H9 (cell line): ENCODE measurements at places on chromosomes 11 and 22.

DNA sequence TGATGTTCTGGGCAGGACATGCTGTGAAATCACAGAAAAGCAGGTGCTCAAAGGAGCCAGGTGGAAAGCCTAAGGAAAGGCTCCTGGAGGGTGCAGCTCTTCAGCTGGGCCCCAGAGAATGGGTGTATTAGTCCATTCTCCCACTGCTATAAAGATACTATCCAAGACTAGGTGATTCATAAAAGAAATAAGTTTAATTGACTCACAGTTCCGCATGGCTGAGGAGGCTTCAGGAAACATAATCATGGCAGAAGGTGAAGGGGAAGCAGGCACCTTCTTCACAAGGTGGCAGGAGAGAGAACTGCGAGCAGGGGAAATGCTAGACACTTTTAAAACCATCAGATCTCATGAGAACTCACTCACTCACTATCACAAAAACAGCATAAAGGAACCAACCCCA, 43.1 kb upstream of the DEUP1 start:
- no peak for DNase-seq

DNA sequence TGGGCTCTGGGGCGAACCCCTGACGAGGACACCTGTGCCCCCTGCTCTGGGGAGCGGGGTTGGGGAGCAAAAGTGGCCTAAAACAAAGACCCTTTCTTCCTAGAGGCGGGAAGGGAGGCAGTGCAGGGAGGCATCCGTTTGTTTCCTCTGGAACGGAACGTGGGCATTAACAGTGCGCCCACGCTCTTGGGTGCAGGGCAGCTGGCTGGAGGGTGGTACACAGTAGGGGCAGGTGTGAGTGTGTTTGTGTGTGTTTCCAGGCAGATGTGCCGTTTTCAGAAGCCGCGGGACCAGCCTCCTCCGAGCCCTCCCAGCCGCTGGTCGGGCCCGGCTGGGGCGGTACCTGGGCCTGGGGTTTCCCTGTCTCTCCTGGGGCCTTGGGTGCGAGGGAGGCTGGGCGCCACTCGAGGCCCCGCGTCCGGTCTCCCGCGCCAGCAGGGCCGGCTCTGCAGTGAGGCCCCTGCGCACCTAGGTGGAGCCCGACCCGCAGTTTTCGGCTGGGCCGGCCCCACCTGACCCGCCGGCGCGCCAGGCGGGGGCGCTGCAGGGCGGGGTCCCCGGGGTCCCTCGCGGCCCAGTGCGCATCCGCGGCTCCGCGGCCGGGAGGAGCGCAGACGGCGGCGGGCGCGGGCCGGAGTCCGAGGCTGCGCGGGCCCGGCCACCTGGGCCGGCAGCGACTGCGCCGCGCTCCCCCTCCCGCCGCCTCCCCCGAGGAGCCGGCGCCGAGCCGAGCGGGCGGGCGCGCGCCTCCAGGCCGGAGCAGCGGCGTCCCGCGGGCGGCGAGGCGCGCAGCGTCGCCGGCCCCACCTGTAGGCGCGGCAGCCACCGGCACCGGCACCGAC, 1252.7 kb downstream of the BRD1 start:
- peak; percentile 82 for DNase-seq

DNA sequence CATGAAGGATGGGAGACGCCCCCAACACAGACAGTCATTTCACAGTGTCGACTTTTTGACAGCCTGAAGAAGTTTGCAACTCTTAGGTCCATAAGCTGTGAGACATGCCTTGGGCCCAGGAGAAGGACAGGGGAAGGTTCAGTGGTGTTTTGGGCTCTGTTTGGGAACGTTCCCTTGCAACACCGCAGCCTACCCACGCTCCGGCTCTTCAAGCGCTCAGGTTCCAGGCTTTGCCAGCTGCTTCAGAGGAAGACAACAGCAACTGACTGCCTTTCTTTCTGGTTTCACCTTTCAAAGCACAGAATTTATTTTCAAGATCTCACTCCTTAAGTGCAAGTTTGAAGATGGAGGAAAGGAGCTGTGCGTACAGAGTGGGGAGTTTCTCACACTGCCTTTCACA, 575.8 kb upstream of the B3GAT1 start:
- no peak for DNase-seq

GRCh38 chr22:41482319-41482935, 13.5 kb downstream of the ACO2 start:
- no peak for DNase-seq

DNA sequence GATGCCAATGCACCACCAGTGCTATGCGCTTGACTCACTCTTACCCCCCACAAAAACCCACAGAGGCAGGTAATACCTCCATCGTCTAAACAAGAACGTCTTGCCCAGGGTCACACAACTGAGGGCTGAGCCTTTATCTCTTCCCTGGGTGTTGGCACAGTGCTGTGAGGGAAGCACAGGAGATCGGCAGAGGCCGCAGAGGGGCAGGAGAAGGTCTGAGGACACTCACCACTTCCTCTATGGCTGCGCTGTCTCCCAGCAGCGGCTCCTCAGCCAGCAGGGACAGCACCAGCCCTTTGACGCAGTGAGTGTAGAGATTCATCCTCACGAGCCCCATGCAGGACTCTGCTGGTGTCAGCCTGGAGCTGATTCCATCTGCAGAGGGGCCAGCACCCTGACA, 19.9 kb downstream of the HPS4 start:
- DNase-seq, result no peak

- DNase-seq, result no peak
These were observed 4.1 kb downstream of the PANX2 start for GRCh38 chr22:50174382-50175190.

DNA sequence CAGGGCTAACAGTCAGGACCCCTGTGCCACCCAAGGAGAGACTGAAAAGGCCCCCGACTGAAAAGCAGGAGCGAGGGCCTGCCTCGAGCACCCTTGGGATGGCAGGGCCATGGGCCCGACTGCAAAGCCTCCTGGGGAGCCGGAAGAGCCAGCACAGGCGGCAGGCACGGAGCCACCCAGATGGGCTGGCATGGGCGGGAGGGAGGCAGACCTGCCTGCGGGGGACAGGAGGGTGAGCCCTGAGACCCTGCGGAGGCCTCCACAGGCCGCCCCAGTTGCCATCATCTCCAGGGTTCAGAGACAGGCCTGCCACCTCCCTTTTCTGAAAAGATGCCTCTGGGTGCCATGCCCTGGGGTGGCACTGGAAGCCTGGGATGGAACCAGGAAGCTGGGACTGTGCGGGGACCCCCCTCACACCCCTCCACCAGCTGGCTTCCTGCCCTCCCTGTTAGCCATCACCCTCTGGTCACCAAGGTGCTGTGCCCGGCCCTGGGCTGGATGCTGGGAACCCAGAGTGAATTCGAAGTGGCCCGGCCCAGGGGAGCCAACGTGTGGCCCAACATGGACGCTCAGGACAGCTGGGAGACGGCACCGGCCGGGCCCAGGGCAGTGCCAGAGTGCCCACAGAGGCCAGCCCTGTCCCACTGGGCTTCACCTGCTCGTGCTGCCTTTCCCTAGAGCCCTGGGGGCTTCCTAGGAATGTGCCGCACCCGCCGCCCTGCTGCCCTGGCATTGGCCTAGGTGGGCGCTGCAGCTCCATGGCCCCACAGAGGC, 13.8 kb downstream of the TSPAN32 start:
- no peak for DNase-seq

- DNase-seq, result no peak
These were observed 18.9 kb upstream of the PISD start for GRCh38 chr22:31680861-31681341.

- no peak for DNase-seq
These were observed 11.5 kb upstream of the NEAT1 start for GRCh38 chr11:65410936-65411680.

- no peak for DNase-seq
These were observed 847.2 kb downstream of the TBC1D22A start for GRCh38 chr22:47609653-47610052.

DNA sequence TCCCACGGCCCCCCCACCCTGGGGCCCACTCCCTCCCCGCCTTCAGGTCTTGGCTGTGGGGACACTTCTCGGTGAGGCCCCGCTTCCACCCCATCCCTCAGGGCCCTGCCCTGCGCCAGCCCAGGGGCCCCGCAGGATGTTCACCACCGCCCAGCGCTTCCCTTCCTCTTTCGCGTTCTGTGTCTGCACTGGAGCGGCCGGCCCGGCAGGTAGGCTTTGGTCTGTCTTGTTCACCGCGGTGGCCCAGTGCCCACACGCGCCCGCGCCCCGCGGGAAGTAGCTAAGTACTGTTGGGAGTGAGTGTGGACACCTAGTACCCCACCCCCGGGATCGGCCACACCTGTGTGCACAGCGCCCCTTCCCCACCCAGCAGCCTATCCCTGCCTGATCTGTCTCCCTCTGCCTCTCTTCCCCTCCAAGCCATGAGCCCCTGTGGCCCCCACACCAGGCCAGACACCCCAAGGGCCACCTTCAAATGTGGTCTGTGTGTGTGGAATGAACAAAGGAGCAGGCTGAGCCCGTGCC, 85.4 kb downstream of the WNT7B start:
- DNase-seq, result no peak

DNA sequence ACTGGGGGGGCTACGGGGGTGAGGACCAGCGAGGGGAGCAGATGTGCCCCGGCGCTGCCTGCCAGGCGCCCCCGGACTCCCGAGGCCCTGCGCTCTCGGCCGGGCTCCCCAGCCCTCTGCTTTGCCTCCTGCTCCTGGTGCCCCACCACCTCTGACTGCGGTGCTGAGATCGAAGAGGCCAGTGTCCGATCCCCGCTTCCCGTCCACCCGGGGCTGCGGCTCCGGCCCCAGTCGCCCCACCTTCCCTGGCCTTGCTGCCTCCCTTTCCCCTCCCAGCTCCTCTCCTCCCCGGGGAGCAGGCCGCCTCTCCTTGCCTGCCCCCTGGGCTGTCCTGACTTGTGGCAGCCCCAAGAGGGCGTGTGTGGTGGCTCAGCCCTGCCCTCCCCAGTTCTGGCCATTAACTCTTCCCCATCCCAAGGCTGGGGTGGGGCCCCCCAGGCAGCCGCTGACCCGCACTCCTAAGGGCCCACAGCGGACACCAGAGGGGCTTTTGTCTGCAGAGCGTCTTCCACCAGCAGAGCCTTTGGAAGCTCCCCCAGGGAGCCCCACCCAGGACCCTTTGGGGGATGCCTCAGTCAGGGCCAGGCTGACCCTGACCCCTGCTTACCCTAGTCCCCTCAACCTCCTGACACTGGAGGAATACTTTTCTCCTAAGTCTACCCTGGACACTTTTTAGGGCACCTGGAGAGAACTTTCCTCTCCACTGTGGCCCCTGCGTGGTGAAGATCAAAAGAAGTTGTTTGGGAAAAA, 16.6 kb downstream of the RTN4RL2 start:
- peak; percentile 64 for DNase-seq

DNA sequence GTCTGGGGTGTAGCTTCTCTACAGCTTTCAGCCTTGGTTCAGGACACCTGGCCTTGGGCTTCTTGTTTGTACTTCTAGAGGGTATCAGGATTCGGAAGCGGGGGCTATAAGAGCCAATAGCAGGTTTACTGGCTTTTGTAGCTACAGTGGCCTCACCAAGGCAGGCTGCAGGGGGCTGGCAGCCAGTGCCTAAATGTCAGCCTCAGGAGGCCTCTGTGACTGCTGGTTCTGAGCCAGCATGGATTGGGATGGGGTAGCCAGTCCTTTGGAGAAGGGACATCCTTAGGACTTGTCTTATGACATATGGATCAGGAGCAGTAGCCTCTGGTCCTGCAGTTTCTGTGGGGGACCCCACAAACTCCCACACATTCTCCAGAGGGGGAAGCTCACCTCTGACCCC, 29.9 kb downstream of the EIF3F start:
- DNase-seq, result peak; percentile 17

- no peak for DNase-seq
These were observed 477.6 kb downstream of the SOX6 start for GRCh38 chr11:15878756-15879155.

DNA sequence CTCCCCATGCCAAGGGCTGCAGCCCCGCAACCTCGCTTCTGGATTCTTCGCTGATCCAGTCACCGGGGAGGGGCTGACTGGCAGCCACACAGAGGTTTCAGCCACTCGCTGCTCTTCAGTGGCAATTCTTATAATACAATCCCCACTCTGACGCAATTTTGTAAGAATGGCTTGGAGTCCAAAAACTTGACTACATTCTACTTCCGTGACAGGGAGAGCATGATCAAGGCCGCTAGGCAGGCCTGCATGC, 14.9 kb downstream of the PPM1F start:
- DNase-seq, result no peak

- DNase-seq, result no peak
These were observed 592 bp downstream of the EEF1G start for GRCh38 chr11:62573006-62573591.

- DNase-seq, result no peak
These were observed 25.6 kb upstream of the RRM1 start for GRCh38 chr11:4068962-4069361.

- no peak for DNase-seq
These were observed 30.7 kb downstream of the SPATA19 start for GRCh38 chr11:133814588-133815100.

GRCh38 chr11:76206327-76207081, at the start of gene WNT11:
Gene WNT11, minus strand, starts transcription at chr11:76206502. Its CDS starts 95 bp downstream, at chr11:76206407.
- peak; percentile 69 for DNase-seq

GRCh38 chr22:20291249-20291586, 23.1 kb upstream of the RTN4R start:
- no peak for DNase-seq

DNA sequence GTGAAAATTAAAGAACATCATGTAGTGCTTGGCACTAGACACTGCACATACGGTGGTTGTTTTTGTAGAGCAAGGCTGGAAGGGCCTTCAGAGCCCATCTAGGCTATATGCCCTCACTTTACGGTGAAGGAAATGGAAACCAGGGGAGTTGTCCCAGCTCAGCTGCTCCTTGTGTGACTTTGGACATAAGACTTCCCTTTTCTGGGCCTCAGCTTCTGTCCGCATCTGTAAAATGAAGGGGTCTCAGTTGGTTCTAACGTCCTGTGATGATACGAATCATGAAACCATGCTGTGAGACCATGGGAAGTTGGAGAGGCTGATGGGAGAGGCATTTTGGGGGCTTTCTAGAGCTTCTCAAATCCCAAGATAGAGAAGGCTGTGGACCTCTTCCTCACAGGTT, 4.7 kb downstream of the KCNE3 start:
- DNase-seq, result no peak

- DNase-seq, result no peak
These were observed 101.9 kb downstream of the TMPRSS5 start for GRCh38 chr11:113604186-113604585.

GRCh38 chr11:125772834-125773505, 5.7 kb downstream of the PATE2 start:
- DNase-seq, result no peak

DNA sequence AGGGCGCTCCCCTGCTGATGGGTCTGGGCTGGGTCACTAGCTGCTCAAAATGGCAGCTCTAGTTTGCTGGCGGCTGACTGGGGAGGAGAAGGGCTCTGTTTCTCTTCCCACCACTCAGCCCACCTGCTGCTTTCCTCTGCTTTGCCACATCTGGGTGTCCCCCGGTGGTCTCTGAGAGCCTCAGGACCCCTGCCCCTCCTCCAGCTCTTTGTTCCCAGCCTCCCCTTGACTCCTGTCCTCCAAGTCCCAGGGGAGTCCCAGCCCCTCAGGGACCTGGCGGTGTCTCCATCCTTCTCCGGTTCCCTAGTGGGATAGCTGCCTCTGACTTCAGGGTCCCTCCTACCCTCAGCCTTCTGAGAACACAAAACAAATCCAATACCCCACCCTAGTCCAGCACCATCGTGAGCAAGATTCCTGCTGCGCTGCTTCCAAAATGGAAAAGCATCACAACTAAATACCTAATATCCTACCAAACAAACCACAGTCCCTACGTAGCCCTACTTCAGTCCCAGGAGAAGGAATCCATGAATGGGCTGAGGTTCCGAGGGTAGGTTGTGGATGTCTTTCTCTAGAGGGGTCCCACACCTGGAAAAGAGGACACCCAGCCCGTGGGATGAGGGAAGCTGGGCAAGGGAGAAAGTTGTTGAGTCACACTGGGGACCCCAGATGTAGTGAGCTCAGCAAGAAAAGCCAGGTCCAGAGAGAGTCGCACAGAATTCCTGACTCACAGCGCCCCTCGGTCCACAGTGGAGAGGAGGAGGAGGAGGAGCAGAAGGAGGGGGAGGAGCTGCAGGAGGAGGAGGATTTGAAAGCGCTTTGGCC, 45.0 kb upstream of the NNMT start:
- no peak for DNase-seq
